ENCODE measurements at places on chromosomes 6 and 20. TPM values are rescaled to one million over a fixed set of nuclear protein-coding genes. Genes with fewer than 3 reads are reported as not detected.
A peak's percentile ranks its signal among the peaks of the same experiment; 100 is the strongest.

DNA sequence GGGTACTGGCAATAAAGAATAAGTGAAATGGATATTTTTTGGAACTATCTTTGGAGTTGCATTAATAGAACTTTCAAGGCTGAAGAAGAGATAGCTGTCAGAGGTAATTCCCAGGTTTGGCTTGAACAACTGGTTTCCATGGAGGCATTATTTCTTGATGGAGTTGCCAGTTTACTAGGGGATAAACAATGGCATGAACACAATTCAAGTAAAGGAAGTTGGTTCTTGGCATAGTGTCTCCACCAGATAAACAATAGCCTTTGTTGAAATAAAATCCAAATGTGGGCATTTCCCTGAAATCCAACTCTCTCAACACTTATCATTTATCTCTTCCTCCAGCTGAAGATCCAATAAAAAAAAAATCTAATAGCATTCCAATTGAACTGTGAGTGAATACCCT is 454.9 kb downstream of the C6orf118 start:
- H3K27ac ChIP-seq: no peak overlapping the region
- no peaks in the 10 kb centered on the region for H3K36me3 ChIP-seq
- H3K27me3 ChIP-seq: no peaks in the 10 kb centered on the region
- DNase-seq: no peak
- no peaks in the 10 kb centered on the region for H3K4me1 ChIP-seq

DNA sequence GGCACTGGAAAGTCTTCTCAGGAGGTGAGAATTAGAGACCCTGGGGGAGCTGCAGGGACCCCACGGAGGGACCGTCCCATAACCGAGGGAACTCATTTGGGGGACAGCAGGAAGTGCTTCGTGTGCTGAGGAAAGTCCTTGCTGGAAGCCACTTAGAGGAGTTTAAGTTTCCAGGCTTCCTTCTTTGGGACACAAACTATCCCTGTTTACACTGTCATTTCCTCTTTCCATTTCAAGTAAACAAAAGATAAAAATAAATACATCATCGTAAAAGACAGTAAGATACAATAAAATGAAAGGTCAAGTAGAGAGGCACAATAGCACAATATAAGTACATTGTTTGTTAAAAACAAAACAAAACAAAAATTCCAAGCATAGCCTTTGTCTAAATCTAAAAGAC is 101.2 kb downstream of the TTLL2 start:
- H3K27me3 ChIP-seq: no peaks in the 10 kb centered on the region
- H3K27ac ChIP-seq: no peak overlapping the region
- no peaks in the 10 kb centered on the region for H3K36me3 ChIP-seq
- DNase-seq: peak; percentile 24
- no peak overlapping the region for H3K4me3 ChIP-seq

The CYB5R4 gene
- polyA plus RNA-seq: 13.3 TPM

GRCh38 chr20:48787861-48788375 is 39.9 kb downstream of the PREX1 start:
- H3K4me1 ChIP-seq: no peaks in the 10 kb centered on the region
- H3K27me3 ChIP-seq: no peaks in the 10 kb centered on the region
- H3K36me3 ChIP-seq: no peaks in the 10 kb centered on the region

The SASH1 gene
- polyA plus RNA-seq: 16.1 TPM

The COL12A1 gene
- 0.67 TPM for polyA plus RNA-seq

DNA sequence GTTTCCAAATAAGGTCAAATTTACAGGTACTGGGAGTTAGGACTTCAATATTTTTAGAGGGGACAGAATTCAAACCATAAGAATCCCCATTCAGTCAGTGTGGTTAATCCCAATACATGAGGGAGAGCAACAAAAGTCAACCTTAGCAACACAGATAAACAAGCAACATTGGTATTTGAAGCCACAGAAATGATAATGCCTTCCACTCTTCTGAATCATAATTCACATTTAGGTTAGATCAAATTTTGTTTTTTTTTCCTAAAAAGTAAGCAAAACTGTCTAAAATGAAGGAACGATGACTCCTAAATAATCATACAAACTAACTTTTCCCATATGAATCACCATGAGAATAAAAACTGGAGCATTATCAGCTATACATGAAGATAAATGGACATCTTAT is 246.0 kb upstream of the TENT5A start:
- no peak overlapping the region for H3K27ac ChIP-seq
- H3K4me1 ChIP-seq: no peaks in the 10 kb centered on the region
- no peak overlapping the region for H3K4me3 ChIP-seq

DNA sequence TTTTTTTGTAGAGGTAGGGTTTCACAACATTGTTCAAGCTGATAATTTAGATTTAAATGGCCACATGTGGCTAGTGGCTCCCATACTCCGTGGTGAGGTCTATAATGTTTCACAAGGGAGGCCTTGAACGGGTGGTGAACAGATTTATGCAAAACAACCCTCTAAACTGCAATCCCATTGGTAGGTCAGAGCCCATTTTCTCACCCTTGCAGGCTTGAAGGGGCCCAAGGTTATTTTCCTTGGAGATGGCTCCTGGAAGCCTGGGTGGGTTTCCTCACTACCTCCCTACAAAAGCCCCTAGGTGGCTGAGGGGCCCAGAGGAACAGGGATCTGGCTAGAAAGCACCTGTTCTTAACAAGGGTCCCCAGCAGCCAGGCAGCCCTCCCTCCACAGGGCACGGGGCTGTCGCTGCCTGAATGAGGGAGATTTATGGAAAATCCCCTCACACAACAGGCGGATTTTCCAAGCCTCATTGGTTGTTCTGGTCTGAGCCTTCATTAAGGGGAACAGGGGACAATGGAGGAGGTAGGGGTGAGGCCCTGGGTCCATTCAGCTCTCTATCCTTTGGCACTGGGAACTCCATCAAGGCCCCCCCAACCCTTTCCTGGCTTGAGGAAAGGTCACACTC is 64.6 kb downstream of the VEGFA start:
- H3K4me1 ChIP-seq: peaks cover 6% of the 10 kb centered on the region
- no peak overlapping the region for H3K4me3 ChIP-seq
- DNase-seq: no peak
- no peaks in the 10 kb centered on the region for H3K27me3 ChIP-seq

DNA sequence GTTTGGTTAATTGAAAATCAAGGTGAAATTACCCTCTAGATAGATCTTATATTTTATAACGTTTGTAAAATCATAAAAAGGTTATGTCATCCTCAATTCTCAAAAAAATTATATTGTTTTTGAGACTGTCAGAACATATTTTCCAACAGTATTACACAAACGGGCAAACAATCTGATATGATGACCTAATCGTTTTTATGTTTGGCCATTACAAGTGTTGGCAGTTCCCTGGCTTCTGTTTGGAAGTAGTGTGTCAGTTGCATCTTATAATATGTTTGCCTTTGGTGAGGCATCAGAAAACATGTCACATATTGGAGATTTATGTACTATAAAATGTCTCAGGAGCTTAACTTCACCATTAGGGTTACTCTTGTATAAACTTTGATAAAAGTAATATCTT is 308.1 kb upstream of the EPHA7 start:
- no peaks in the 10 kb centered on the region for H3K36me3 ChIP-seq
- no peaks in the 10 kb centered on the region for H3K27me3 ChIP-seq
- H3K4me3 ChIP-seq: no peak overlapping the region
- H3K27ac ChIP-seq: no peak overlapping the region
- no peaks in the 10 kb centered on the region for H3K4me1 ChIP-seq
- DNase-seq: no peak

The PPP1R16B gene
- polyA plus RNA-seq: 5.1 TPM

- H3K27me3 ChIP-seq: no peaks in the 10 kb centered on the region
- no peaks in the 10 kb centered on the region for H3K4me1 ChIP-seq
- no peak overlapping the region for H3K4me3 ChIP-seq
- H3K36me3 ChIP-seq: no peaks in the 10 kb centered on the region
- no peak overlapping the region for H3K27ac ChIP-seq
- DNase-seq: no peak
Measured at GRCh38 chr6:82080767-82081166, 166.8 kb downstream of the IBTK start.

DNA sequence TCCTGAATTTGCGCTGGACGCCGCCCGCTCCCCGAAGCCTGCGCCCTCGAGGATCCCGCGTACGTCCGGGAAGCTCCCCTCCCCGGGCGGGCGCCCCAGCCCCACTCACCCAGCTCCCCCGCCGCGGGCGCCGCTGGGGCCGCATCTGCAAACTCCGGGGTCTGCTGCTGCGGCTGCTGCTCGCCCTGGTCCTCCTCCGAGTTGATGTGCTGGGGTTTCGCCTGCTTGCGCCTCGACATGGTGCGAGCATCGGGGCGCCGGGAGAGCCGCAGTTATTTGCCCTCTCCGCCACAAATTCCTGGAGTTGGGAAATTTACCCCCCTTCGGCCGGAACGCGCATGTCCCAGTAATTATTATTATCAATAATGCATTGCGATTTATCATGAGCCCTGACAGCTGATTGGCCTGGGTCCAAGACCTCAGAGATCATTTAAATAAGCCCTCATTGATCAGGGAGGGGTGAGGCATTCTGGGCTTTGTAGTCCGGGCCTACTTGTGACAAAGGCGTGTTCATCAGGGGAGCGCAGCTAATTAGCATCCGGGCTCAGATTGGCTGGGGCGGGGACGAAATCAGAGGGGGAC is at the start of gene SALL4:
Gene SALL4, minus strand, starts transcription at position 352 of the 582 bp plus-strand sequence. Its CDS starts 113 bp downstream, at position 239.
- peaks cover 3% of the 10 kb centered on the region for H3K4me1 ChIP-seq
- H3K27ac ChIP-seq: no peak within 1 kb of the TSS
- no peaks in the 10 kb centered on the region for H3K36me3 ChIP-seq
- no peaks in the 10 kb centered on the region for H3K27me3 ChIP-seq
- peak; percentile 73 for DNase-seq

DNA sequence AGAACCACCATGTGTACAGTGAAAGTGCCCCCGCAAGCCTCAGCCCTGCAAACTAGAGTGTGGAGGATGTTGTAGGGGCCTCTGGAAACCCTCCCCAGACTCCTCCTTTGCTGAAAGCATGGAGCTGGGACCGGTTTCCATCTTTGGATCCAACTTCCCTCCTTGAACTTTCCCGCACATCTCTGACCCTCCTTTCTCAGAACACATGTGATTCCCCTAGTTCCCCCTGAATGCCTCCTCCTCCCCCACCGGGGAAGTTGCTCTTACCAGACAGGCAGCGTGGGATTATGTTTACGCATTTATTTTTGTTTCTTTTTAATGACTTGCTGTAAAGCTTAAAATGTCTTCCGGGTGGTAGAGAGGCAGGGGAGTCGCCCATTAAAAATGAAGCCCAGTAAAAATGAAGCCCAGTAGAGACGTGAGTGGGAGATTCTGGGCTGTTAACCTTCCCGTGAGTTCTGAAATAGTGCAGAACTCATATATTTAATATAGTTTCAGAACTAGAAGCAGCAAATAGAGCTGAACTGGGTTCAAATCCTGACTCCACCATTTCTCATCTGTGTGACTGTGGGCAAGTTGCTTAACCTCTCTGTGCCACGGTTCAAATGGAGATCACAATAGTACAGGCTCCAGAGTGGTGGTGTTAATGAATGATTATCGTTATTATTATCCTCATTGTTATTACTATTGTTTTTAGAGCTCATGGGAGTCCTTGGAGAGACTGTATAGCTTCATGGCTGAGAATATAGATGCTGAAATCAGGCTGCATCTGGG is 8.0 kb upstream of the PTPN1 start:
- H3K4me1 ChIP-seq: peaks cover 5% of the 10 kb centered on the region
- no peak overlapping the region for H3K27ac ChIP-seq
- no peaks in the 10 kb centered on the region for H3K36me3 ChIP-seq

DNA sequence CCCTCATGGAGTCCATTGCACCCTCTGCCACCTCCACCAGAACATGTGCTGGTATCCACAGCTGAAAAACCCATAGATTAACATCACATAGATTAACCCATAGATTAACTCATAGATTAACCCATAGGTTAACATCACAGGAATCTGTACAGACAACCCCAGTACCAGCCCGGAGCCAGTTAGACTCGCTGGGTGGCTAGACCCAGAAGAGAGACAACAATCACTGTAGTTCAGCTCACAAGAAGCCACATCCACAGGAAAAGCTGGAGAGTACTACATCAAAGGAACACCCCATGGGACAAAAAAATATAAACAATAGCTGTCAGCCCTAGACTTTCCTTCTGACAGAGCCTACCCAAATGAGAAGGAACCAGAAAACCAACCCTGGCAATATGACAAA is 25.1 kb downstream of the SERPINB9 start:
- peaks cover 2% of the 10 kb centered on the region for H3K27me3 ChIP-seq
- H3K4me1 ChIP-seq: peaks cover 5% of the 10 kb centered on the region
- H3K36me3 ChIP-seq: no peaks in the 10 kb centered on the region
- no peak overlapping the region for H3K27ac ChIP-seq

The PARD6B gene
- polyA plus RNA-seq: 8.9 TPM

DNA sequence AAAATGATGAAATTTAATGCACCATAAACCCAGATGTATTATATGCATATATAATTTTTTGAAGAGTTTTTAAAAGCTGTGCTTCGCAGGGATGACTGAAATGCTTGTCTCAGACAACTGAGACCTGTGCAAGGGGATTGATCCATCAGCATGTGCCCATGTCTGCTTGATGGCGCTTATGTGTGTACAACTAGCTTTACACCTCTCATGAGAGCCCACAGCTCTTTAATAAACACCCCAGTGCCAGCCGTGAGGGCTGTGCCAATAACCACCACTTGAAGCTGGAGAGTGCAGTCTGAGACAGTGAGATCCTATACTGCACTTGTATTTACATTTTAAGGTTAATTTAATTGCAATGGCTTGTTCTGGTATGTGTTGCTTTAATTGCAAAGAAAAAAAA is 225.5 kb downstream of the BCKDHB start:
- H3K27ac ChIP-seq: no peak overlapping the region
- DNase-seq: no peak
- H3K36me3 ChIP-seq: no peaks in the 10 kb centered on the region
- H3K4me1 ChIP-seq: no peaks in the 10 kb centered on the region
- H3K4me3 ChIP-seq: no peak overlapping the region

DNA sequence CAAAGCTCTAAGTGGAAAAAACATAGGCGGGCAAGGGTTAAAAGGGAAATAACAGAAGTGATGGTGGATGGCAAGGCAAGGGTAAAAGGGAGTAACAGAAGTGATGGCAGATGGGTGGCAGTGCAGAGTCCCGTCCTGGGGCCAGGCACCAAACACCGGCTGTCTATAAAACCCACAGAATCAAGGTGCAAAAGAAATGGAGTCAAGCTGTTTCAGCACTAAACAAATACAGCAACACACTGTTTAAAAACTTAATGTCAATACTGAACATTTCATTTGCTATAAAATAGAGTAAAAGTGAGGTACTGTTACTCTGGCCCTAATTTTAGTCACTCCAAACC is 87.6 kb downstream of the MAN1A1 start:
- H3K27ac ChIP-seq: peak overlapping the region; percentile 54
- no peaks in the 10 kb centered on the region for H3K27me3 ChIP-seq
- H3K4me3 ChIP-seq: no peak overlapping the region
- DNase-seq: no peak
- no peaks in the 10 kb centered on the region for H3K36me3 ChIP-seq
- no peaks in the 10 kb centered on the region for H3K4me1 ChIP-seq

The GOPC gene
- polyA plus RNA-seq: 11.4 TPM

DNA sequence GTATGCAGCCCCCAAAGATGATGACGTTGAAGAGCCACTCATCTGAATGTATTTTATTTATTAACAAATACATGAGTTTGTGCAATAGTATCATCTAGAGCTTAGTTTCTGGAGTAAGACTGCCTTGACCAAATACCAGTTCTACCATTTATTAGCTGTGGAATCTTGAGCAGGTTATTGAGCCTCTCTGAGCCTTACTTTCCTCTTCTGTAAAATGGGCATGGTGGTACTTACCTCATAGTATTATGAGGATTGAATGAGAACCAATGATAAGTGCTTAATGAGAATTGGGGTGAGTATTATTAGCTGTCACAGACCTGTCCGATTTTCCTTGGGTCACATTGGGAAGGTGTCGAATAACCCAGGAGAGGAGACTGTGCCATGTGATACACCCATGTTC is 164.2 kb upstream of the RNF24 start:
- DNase-seq: no peak
- H3K4me3 ChIP-seq: no peak overlapping the region
- no peak overlapping the region for H3K27ac ChIP-seq
- H3K27me3 ChIP-seq: no peaks in the 10 kb centered on the region
- H3K4me1 ChIP-seq: no peaks in the 10 kb centered on the region

Data from small intestine (tissue), 16 donors.